Activated naive CD4-positive, alpha-beta T cell treated with Interleukin-2 at 50 U/mL for 16 hours (primary cell): ENCODE measurements at places on chromosomes 4 and X.

- no peak for DNase-seq
Measured at GRCh38 chr4:123110685-123111084, 188.3 kb upstream of the NUDT6 start.

- DNase-seq: peak; percentile 10
Measured at GRCh38 chr4:112302320-112303274, 5.4 kb downstream of the ALPK1 start.

DNA sequence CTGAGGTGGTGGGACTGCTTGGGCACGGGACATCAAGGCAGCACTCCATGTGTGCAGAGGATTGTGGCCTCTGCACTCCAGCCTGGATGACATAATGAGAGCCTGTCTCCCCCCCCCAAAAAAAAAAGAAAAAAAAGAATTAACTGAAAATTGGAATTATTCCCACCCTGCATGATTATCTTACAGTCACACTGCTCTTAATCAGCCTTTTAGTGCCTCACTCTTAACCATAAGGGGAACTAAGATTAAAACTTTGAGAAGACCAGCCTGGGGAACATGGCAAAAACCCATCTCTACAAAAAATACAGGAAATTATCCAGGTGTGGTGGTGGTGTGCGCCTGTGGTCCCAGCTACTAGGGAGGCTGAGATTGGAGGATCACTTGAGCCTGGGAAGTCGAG, 94.6 kb downstream of the UBE2K start:
- no peak for DNase-seq

- no peak for DNase-seq
Measured at GRCh38 chr4:38526412-38526811, 137.6 kb upstream of the KLF3 start.

- no peak for DNase-seq
Measured at GRCh38 chr4:1260418-1261106, 11.6 kb upstream of the CTBP1 start.

DNA sequence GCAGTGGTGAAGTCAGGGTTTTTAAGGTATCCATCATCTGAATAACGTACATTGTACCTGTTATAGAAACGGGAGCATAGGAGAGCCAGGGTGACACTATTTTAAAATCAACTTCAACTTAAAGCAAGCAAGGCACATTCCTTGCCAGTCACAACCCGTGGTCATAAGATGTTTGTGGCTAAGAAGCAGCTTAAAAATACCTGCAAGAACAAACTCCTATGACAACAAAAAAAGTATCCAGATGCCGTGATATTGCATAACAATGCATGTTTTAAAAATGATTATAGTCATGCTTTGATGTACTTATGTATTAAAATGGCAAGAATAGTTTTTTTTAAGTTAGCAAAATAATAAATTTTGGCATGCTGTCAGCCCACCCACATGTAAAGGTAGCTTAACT, 16.5 kb upstream of the SYNPO2 start:
- DNase-seq: no peak

- DNase-seq: no peak
Measured at GRCh38 chrX:135543924-135544323, 23.5 kb downstream of the INTS6L start.

DNA sequence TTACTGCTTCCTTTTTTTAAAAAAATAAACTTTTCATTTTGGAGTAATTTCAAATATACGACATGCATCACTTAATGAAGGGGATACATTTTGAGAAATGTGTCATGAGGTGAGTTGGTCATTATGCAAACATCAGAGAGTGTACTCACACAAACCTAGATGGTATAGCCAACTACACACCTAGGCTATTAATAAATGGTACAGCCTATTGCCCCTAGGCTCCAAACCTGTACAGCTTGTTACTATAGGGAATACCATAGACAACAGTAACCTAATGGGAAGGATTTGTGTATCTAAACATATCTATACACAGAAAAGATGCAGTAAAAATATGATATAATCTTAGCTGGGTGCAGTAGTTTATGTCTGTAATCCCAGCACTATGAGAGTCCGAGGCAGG, 29.1 kb downstream of the SETD7 start:
- DNase-seq: no peak
